ENCODE measurements at places on chromosomes 6 and 20.

- peak; percentile 84 for DNase-seq
These were observed 4.6 kb upstream of the RAE1 start for GRCh38 chr20:57346477-57346876.

DNA sequence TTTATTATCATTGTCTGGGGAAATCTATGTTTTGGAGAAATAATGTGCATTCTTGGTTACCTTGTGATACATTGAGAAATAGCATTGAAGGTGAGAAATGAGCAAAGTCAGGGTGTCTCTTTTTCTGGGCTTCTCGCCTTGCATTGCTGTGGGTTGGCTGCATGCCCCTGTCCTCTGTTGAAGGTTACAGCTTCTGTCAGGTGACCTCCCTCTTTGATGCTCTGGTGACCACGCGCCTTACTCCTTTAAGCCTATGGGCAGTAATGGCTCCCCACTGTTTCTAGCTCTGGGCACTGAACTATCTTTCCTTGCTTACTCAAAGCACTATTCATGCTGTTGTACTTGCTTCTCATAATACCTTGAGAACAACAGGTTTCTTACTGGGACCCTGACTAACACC is 14.6 kb downstream of the ADGRB3 start:
- no peak for DNase-seq

GRCh38 chr20:24646321-24646720 is 176.9 kb downstream of the SYNDIG1 start:
- DNase-seq, result no peak

DNA sequence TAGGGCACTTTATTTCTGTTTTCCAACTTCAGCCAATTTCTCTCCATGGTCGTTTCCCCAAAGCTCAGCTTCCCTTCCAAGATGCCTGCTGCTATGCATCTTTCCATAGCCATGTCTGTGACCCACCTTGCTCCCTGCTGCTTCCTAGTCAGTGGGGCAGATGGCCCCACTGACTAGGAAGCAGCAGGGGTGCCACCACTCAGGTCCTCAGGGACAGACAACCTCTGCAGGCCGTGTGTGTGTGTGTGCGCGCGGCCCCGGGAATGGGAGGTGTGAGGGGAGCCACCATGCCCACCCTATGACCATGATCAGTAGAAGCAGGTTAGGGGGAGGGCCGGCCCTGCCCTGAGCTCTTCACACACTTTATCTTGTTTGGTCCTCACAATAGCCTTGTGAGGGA is 2.7 kb upstream of the IP6K3 start:
- DNase-seq, result no peak

DNA sequence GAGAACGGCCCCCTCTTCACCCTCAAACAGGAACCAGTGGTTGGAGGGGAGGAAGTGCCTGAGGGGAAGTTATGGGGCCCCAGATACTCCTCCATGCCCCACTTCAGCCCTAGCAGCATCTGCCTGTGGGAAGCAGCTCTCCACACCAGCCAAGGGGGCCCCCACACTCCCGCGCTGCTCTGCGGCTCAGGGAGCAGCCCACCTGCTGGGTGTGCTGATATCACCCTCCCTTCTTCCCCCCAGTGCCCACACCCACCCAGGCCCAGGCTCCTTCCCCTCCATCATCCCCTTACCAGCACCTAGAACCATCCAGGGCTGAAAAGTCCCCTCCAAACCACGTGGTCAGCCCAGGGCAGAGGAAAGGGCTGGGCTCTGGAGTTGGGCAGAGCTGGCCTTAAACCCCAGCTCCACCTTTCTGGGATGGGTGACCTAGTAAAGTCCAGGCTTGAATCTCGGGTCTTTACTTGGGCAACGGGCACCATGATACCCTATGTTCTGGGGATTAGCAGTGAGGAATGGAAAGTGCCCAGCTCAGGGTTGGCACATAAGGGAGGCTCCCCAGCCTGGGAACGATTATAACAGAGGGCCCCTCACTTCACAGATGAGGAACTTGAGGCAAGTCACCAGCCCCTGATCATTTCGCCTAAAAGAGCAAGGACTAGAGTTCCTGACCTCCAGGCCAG is 663 bp downstream of the LST1 start:
- peak; percentile 49 for DNase-seq

DNA sequence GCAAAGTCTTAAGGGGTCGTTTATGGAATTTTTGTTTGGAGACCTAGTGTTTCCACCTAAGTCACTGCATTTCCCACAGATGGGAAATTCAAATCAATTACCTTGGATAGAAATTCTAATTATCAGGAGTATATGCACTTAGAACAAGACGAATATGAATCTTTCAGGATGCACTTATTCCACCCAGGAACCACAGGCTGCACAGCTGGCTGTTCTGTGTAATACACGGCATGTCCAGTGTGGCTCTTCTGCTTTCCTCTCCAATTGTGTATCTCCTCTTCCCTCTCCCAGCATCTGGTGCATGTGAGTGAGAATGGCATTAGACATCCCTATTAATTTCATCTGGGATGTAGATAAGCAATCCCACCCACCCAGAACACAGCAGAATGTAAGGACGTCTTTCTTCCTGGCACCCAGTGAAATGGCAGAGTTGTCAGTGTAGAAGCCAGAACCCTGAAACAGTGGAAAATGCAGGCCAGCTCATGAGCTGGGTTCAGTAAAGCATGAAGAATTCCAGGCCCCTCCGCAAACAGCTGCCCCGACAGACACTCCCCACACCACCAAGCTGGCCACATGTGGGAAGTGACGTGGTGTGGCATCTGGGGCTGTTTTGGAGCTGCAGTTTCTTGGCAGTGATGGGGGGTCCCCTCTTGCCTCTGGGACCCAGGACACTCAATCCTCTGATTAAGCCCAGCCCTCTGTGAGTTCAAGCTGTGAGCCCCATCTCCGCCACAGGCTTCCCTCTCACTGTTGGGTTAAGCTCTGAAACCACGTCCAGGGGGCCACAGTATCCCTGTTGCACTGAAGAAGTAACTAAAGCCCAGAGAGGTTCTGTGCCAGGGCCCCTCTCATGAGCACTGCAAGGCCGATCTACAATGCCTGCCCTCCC is 180.1 kb upstream of the CST7 start:
- DNase-seq, result no peak

DNA sequence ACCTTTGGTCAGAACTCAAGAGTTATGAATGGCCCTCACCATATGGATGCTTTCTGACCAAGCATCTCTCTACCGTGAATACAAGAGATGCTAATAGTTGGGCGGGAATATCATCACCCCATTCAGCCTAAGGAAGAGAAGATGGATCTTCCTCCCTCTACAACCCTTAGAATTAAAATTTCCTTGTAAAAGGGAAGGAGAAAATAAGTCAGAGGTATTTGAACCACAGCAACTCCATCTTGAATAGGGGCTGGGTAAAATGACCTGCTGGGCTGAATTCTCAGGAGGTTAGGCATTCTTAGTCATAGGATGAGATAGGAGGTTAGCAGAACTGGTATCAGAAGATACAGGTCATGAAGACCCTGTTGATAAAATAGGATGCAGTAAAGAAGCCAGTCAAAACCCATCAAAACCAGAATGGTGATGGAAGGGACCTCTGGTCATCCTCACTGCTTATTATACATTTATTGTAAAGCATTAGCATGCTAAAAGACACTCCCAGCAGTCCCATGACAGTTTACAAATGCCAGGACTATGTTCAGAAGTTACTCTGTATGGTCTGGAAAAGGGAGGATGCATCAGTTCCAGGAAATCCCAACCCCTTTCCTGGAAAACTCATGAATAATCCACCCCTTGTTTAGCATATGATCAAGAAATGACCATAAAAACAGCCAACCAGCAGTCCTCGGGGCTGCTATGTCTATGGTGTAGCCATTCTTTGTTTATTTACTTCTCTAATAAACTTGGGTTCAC is 101.2 kb downstream of the DTNBP1 start:
- peak; percentile 25 for DNase-seq

DNA sequence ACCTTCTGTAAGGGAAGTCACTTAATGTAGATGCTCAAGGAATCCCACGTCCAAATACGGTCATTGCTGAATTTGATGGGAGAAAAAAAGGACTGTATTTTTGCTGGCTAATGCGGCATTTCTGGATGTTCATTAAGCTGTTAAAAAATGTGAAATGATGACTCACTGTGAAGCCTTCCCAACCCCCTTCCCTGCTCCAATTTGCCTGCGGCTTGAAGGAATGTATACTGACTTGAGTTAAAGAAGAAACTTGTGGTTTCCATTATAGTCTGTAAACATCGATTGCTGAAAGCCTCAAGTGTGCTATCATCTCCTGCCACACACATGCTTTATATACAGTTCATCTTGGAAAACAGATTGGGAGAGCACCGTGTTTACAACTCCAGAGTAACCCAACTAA is 249.1 kb upstream of the JAG1 start:
- peak; percentile 67 for DNase-seq
